Activated CD8-positive, alpha-beta T cell treated with anti-CD3 and anti-CD28 coated beads, Interleukin-2, amount 10 ng/mL, durations not matched to agents 7 days and 5 days (primary cell): ENCODE measurements at places on chromosomes 5 and 9. TPM values are rescaled to one million over a fixed set of nuclear protein-coding genes. Genes with fewer than 3 reads are reported as not detected.
A peak's percentile ranks its signal among the peaks of the same experiment; 100 is the strongest.

GRCh38 chr5:112116371-112116770, 302.7 kb downstream of the EPB41L4A start:
- H3K36me3 ChIP-seq, result no peaks in the 10 kb centered on the region
- H3K27ac ChIP-seq, result no peak overlapping the region
- H3K27me3 ChIP-seq, result peaks cover 2% of the 10 kb centered on the region
- no peak overlapping the region for H3K4me3 ChIP-seq

Gene LURAP1L
- total RNA-seq, result not detected

Gene FKTN
- total RNA-seq, result 11.0 TPM

DNA sequence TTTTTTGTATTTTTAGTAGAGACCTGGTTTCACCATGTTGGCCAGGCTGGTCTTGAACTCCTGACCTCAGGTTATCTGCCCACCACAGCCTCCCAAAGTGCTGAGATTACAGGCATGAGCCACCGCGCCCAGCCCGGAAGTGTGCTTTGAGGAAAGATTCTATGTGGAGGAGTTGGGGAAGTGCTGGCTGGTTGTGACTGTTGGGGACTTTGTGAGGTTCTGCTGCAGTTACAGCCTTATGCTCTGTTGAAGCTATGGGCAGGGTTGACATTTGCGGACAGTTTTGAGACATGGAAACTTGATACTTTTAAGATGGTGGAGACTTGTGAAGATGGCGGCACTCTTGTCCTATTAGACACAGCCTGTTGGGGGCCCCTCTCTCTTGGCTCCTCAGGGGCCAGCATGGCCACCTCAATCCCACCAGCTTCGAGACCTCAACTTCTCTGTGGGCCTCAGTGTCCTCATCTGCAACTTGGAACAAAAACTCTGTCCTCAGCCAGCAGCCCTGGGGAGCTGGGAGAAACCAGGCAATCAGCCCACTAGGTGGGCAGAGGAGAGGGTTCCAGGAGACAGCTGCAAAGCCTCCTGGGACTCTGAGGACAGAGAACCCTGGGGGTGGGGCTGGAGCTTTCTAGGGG, 24.9 kb downstream of the C9orf50 start:
- peak overlapping the region; percentile 37 for H3K27ac ChIP-seq
- H3K4me3 ChIP-seq, result no peak overlapping the region
- DNase-seq, result no peak
- H3K36me3 ChIP-seq, result no peaks in the 10 kb centered on the region

- no peak for DNase-seq
- H3K27ac ChIP-seq, result no peak overlapping the region
- H3K36me3 ChIP-seq, result no peaks in the 10 kb centered on the region
- no peaks in the 10 kb centered on the region for H3K4me1 ChIP-seq
- H3K27me3 ChIP-seq, result no peaks in the 10 kb centered on the region
Observed at GRCh38 chr5:125179612-125180011, 433.2 kb upstream of the ZNF608 start.

GRCh38 chr5:88888848-88889188, 5.8 kb upstream of the MEF2C start:
- no peak overlapping the region for H3K4me3 ChIP-seq
- H3K4me1 ChIP-seq, result peaks cover 11% of the 10 kb centered on the region
- no peak overlapping the region for H3K27ac ChIP-seq
- DNase-seq, result no peak
- H3K27me3 ChIP-seq, result peaks cover 56% of the 10 kb centered on the region
- H3K36me3 ChIP-seq, result no peaks in the 10 kb centered on the region

GRCh38 chr5:106963630-106964029, 707.1 kb downstream of the EFNA5 start:
- no peak for DNase-seq
- H3K4me1 ChIP-seq, result no peaks in the 10 kb centered on the region
- H3K36me3 ChIP-seq, result no peaks in the 10 kb centered on the region
- H3K27ac ChIP-seq, result no peak overlapping the region
- H3K4me3 ChIP-seq, result no peak overlapping the region

DNA sequence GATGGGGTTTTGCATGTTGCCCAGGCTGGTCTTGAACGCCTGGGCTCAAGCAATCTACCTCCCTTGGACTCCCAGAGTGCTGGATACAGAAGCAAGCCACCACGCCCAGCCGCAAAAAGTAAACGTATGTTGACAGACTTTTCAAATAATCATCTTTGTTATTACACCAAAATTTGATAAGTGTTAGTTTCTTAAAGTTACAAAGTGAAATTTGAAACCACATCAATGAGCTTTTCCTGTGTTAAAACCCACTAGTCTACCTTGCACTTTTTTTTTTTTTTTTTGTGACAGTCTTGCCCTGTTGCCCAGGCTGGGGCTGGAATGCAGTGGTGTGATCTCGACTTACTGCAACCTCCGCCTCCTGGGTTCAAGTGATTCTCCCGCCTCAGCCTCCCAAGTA, 29.9 kb downstream of the SPACA9 start:
- H3K27ac ChIP-seq, result no peak overlapping the region
- no peaks in the 10 kb centered on the region for H3K27me3 ChIP-seq
- H3K36me3 ChIP-seq, result peaks cover 16% of the 10 kb centered on the region
- peaks cover 14% of the 10 kb centered on the region for H3K4me1 ChIP-seq
- no peak overlapping the region for H3K4me3 ChIP-seq
- no peak for DNase-seq

DNA sequence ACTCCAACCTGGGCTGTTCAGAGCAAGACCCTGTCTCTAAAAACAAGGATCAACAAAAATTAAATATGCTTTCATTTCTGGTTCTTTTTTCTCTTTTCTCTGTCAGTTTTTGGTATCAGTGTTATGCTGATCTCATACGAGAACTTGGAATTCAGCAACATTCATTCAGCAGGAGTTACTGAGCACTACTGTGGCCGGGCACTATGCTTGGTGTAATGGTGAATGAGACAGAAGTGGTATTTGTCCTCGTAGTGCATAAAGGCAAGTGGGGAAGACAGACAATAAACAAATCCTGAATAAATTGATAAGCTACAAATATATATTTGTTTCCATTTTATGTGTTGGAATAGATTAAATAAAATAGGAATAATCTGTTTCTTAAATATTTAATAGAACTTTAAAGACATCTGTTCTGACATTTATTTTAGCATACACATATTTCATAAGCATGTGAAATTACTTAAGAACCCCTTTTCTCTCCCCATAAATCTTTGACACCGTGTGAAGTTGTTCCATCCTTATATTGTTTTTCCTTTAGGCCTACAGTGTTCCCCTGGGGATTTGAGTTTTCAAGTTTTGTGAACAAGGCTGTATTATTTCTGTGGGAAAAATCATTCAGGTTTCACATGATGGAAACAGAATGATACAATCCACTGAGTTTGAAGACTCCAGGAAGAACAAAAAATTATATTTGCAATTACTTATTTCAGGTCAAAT, 24.6 kb downstream of the UBAP1 start:
- no peak for DNase-seq
- H3K27ac ChIP-seq, result no peak overlapping the region
- H3K4me3 ChIP-seq, result no peak overlapping the region
- peaks cover 2% of the 10 kb centered on the region for H3K4me1 ChIP-seq
- no peaks in the 10 kb centered on the region for H3K27me3 ChIP-seq

Gene ANKRD34B
- total RNA-seq, result not detected

GRCh38 chr5:120463991-120464626, at the start of gene PRR16:
Gene PRR16, plus strand, starts transcription at chr5:120464300.
- peaks cover 17% of the 10 kb centered on the region for H3K4me1 ChIP-seq
- no peak for DNase-seq
- H3K36me3 ChIP-seq, result no peaks in the 10 kb centered on the region
- H3K4me3 ChIP-seq, result peak within 1 kb of the TSS; percentile 56
- peaks cover 46% of the 10 kb centered on the region for H3K27me3 ChIP-seq

DNA sequence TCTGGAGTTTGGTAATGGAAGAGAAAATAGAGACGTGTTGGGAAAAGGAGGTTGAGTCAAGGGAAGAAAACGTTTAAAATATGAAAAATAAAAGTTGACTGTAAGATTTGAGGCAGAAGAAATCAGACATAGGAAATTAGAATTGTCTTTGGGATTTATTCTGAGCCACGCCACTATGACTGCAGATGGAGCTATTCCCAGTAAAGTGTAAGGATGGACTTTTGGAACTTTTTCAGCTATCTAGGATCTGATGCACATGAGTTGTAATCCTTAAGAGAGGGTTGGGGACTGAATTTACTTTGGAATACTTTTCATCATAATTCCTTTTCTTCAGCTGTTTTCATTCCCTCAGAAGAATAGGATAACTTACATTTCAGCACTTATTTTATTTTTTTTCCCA, 336.7 kb downstream of the FAM170A start:
- no peaks in the 10 kb centered on the region for H3K4me1 ChIP-seq
- no peaks in the 10 kb centered on the region for H3K36me3 ChIP-seq
- H3K27ac ChIP-seq, result no peak overlapping the region
- H3K27me3 ChIP-seq, result no peaks in the 10 kb centered on the region
- H3K4me3 ChIP-seq, result no peak overlapping the region

Gene PCDHA11
- total RNA-seq, result not detected

Gene TMED7
- 48.9 TPM for total RNA-seq

- H3K27me3 ChIP-seq, result peaks cover 6% of the 10 kb centered on the region
- peak; percentile 75 for DNase-seq
- peaks cover 18% of the 10 kb centered on the region for H3K36me3 ChIP-seq
- peak overlapping the region; percentile 79 for H3K27ac ChIP-seq
Observed at GRCh38 chr5:113378959-113379541, 55.7 kb downstream of the TSSK1B start.

Gene CWC27
- total RNA-seq, result 23.7 TPM

DNA sequence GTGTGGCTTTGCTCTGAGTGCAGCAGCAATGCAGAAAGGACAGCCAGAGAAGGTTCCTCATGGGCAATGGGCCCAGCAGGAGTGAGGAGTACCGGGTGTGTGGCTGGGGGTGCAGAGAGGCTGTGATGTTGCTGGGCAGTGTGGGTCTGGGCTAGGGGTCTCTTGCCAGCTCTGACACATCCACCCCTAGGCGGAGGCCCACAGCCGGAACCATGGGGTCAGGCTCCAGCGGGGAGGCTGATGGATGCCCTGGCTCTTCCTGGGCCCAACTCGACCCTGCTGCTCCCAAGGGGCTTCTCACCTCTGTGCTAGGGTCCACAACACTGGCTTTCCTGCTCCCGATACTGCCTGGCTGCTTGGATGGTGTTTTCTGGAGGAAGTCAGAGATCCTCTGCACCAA, 19.9 kb downstream of the TBC1D9B start:
- no peak for DNase-seq
- H3K4me3 ChIP-seq, result no peak overlapping the region
- H3K36me3 ChIP-seq, result peaks cover 64% of the 10 kb centered on the region
- H3K4me1 ChIP-seq, result no peaks in the 10 kb centered on the region
- no peak overlapping the region for H3K27ac ChIP-seq
- H3K27me3 ChIP-seq, result no peaks in the 10 kb centered on the region

- no peaks in the 10 kb centered on the region for H3K4me1 ChIP-seq
- no peak overlapping the region for H3K27ac ChIP-seq
Observed at GRCh38 chr5:149886060-149886459, 58.5 kb downstream of the PDE6A start.

Gene LCN1
- total RNA-seq, result not detected

Gene GPX8
- total RNA-seq, result not detected

GRCh38 chr5:20286512-20286911, 298.5 kb upstream of the CDH18 start:
- H3K27ac ChIP-seq, result no peak overlapping the region
- H3K27me3 ChIP-seq, result no peaks in the 10 kb centered on the region

DNA sequence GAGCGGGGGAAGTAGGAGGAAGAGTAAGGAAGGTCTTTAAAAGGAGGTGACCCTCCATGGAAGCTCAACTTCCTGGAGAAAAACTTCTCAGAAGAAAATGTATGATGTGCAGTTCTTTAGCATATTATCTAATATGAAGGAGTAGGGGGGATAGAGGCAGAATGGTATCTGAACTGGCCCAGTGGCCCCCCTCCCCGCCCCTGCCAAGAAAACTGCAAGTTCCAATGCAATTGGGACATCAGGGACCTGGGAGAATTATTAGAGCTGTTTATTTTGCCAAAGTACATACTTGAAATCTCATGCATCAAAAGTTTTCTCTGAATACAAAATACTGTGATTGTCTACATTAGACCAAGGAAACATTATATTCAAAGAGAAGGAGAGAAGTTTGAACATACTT, 40.6 kb upstream of the GAS1 start:
- H3K4me1 ChIP-seq, result no peaks in the 10 kb centered on the region
- H3K27ac ChIP-seq, result no peak overlapping the region
- no peaks in the 10 kb centered on the region for H3K27me3 ChIP-seq
- no peak for DNase-seq
- H3K4me3 ChIP-seq, result no peak overlapping the region
- H3K36me3 ChIP-seq, result no peaks in the 10 kb centered on the region

Gene PTGER4
- total RNA-seq, result 50.8 TPM

- no peak overlapping the region for H3K4me3 ChIP-seq
- H3K27ac ChIP-seq, result no peak overlapping the region
Observed at GRCh38 chr9:120158221-120158620, 421.7 kb downstream of the CDK5RAP2 start.

Gene GLT6D1
- total RNA-seq, result not detected

Gene SARDH
- 3.4 TPM for total RNA-seq

DNA sequence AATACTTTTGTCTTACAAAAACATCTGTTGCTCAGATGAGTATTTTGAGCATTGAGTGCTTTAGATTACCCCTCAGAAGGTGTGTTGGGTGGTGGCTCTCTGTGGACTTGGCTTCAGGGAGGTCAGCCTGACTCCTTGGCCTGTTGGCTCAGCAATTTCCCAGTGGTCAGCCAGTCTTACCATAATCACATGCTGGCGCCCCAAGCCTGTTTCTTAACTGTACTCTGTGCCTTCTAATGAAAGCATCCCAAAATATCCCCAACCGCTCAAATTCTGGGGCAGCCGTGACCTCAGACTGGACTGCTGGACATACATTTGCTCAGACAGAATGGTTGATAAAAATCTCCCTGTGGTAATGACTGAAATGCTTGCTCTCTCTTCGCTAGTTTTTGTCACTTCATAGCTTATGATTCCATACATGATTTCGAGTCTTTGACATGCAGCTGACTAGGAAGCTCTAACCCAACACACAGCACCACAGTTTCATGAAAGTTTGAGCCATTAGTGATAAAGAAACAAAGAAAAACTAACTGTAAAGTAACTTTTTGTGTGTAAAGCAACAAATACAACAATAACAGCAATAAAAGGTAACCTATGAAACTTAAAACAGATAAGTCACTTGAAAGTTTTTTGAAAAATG, 562.2 kb upstream of the MEF2C start:
- no peak overlapping the region for H3K4me3 ChIP-seq
- no peaks in the 10 kb centered on the region for H3K4me1 ChIP-seq
- no peaks in the 10 kb centered on the region for H3K27me3 ChIP-seq
- DNase-seq, result no peak
